GOT3 (cell line): ENCODE measurements at places on chromosomes 1 and 21.

DNA sequence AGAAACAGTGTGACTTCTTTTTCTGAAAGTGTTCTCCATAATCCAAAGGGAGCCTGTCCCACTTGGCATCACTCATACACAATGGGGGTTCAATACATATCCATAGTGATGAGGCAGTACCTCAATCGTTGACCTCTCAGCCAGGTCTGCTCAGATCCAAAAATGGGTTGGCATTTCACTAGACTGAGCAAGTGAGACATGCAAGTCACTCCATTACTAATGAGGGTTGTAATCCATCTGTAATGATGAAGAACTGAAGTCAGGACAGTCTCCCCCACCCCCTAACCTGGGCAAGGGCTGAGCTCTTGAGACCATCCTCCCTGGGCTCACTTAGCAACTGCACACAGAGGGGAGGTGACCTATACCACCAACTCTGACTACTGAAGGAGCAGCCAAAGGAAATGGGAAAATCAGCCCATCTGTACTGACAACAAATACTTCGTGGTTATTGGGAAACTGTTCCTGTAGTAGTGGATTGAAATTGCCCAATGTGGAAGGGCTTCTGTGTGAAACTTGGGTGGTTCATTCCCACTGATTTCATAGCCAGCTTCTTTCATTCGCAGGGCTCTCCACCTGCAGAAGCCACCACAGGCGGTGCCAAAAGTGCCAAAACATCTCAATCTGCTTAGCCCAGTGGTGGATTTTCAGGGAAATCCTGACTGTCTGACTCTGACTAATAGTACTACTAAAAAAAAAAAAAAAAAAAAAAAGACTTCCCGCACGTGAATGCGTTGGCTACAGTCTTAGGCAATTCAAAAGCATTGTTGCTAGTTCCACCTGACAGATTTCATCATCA lies 5.0 kb downstream of the NGF start:
- no peak for DNase-seq

DNA sequence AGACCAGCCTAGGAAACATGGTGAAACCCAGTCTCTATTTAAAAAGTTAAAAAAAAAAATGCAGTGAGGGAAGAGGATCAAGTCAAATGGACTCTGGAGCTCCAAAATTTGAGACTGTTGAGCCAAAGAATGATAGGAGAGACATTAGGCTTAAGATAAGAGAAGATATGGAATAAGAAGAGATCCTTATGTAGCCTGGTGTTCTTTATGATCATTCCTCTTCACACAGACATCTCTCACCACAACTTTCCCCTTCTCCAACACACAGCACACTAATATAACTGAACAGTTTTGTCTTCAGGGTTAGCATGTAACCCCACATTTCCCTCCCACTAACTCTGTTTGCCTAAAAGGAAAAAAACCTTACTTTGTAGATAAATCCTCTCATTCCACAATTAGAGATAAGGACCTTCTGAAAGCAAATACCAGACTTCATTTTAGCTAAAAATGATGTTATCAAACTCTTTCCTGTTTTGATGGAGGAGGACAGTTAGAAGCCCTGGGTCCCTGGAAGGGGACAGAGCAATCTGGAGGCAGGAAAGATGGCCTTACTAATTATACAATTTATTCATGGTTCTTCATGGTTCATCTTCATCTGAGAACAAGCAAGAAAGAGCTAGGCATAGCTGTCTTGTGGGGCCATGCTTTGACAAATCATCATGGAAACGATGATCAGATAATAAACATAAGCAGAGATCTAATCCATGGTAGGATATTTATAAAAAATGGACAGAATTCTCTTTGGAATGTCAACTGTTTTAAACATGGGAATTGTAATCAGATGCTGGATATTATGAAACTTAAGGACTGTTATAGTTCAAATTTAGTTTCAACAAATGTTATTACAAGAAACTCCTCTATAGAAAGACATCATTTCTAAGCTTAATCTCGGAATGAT lies 96.7 kb upstream of the S1PR1 start:
- DNase-seq, result no peak

- DNase-seq, result no peak
Observed at GRCh38 chr21:33127154-33127867, 57.4 kb downstream of the OLIG1 start.

GRCh38 chr1:45206808-45207623 lies 611 bp upstream of the ZSWIM5 start:
- DNase-seq, result no peak

GRCh38 chr1:29532751-29533150 lies 296.4 kb downstream of the PTPRU start:
- DNase-seq, result no peak

GRCh38 chr1:230487773-230488428 lies 61.8 kb upstream of the PGBD5 start:
- no peak for DNase-seq
